ENCODE measurements at places on chromosomes 13 and 19.

- DNase-seq = no peak
These were observed 17.9 kb downstream of the DOT1L start for GRCh38 chr19:2181633-2181997.

DNA sequence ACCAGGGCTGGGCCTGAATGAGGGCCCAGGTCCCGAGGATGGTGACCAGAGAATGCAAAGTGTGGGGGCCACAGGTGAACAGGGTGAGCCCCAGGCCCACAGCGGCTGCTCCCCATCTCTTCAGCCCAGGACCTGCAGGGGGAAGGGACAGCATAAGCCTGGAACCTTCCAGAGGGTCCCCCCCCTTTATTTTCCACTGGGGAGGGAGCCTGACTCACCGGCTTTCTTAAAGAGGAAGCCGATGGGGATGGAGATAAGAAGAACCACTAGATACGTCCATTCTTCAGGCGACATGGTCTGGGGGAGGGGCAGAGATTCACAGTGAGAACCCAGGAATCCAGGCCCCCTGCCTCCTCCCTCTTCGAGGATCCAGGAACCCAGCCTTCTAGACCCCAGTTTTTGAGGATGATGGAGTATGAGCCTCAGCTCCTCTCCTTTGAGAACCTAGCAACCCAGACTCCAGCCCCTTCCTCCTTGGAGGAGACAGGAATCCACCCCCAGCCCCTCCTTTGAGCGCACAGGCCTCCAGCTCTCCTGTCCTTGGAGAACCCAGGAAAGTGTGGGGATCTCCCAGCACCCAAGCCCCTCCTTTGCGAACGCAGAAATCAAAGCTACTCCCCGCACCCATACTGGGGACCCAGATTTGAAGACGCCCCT lies 1.0 kb downstream of the MBOAT7 start:
- DNase-seq = no peak

- no peak for DNase-seq
These were observed 22.9 kb upstream of the ZNF724 start for GRCh38 chr19:23273022-23273589.

DNA sequence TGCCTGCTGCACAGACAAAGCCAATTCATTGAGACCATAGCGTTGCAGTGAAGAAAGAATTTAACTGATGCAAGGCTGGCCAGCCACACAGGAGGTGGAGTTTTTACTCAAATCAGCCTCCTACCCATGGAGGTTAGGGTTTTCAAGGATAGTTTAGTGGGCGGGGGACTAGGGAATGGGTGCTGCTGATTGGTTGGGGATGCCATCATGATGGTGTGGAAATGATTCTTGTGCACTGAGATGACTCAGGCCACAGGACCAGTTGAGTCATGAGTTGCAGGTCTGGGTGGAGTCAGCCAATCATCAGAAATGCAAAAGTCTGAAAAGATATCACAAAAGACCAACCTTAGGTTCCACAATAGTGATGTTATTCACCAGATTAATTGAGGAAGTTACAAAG lies 359.6 kb downstream of the FOXO1 start:
- no peak for DNase-seq

DNA sequence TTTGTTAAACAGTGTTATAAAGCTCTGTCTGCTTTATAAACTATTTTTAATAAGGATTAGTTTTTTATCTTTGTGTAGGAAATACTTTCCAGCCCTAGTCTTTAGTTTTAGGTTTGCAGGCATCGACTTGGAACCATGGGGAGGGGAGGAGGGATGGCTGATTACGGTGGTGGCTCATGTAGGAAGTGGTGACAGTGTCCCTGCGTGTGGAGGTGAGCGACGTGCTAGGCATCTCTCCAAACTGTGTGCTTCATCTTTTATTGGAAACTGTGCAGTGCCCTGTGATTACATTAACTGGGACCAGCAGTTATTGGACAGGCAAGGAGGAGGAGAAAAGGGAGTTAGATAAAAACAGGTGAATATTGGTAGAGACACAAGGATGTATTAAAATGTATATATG lies 203.8 kb downstream of the ATP8A2 start:
- no peak for DNase-seq

GRCh38 chr13:76894401-76895110 lies 8.4 kb upstream of the KCTD12 start:
- no peak for DNase-seq

DNA sequence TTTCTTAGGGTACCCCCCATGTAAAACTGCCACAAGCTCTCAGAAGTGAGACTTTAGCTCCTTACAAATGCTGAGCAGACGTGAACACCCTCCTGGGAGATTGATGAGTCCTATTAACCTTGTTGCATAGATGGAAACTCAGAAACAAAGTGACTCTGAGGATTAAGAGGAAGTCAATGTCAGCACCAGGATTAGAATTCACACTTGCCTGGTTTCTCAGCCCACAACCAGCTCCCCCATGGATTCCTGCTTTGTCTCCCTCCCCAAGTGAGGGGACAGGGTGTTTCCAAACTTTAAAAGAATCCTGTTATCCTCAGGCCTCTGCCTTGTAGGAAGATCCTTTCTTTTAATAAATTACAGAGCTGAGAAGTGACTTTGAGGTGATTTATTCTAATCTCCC lies 324.4 kb downstream of the NDFIP2 start:
- no peak for DNase-seq

- no peak for DNase-seq
These were observed 421.3 kb downstream of the DIAPH3 start for GRCh38 chr13:59742467-59742866.

DNA sequence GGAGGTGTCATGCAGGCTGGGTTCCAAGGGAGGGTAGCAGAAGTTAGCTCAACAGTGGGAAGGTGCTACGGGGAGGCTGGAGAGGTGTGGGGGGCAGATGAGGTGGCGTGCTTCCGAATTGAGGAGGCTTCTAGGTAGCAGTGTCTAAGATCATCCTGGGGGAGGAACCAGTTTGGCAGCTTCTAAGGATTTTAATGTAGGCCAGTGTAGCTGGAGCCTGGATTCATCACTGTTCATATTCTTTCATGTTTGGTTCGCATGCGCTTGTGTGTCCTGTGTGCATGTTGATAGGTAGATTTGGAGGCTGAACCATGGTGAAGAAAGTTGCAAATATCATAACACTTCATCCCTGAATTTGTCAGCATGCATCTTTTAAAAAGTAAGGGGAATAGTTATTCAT lies 86.7 kb downstream of the GPR12 start:
- no peak for DNase-seq

- DNase-seq = no peak
These were observed 20.5 kb upstream of the LHFPL6 start for GRCh38 chr13:39623466-39623865.

- peak; percentile 74 for DNase-seq
These were observed 4.2 kb upstream of the RPL18A start for GRCh38 chr19:17855280-17856152.

- DNase-seq = no peak
These were observed 4.3 kb upstream of the LRRC8E start for GRCh38 chr19:7883796-7884570.

DNA sequence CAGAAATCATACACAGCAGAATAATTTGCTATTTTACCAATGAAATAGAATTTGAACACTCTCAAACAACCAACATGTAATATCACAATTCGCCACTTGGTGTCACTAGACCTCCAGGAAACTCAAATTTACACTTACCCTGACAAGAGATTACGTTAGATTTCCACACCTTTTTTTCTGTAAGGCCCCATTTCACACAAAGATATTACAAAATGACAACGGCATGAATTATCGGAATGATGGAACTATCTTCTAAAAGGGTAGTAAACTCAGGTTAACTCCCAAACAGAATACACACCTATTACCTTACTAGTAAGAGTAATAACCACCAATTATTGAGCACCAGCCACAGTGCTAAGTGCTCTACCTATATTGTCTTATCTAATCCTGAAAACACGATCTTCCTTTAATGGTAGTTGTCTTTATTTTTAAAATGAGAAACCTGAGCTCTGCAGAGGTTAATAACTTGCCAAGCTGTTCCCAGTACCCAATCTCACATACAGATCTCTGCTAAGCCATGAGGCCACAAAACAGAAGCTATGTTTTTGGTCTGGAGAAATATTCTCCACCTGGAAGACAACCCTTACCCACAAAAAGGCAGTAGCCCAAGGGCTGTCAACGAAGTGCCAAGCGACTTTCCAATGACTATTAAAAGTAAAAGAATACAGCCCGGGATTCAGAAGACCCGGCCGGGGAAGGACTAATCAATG lies 152.4 kb downstream of the DCLK1 start:
- peak; percentile 1 for DNase-seq

DNA sequence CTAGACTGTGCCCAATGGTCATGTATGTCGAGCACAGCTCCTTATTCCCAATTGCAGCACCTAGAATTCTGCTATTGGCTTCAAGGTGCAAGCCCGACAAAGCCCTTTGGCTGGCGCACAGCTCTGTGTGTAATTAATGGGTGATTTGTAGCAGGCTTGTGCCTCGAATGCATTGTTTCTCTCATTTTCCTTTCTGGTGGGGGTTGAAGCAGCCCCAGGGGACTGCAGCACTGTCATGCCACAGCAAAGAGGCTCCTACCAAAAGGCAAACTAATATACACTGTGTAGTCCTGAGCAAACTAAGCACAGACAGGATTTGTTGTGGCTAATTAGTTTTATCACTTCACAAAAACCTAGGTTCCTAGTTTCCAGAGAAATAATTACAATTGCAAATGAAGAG lies 898.7 kb downstream of the UQCRFS1 start:
- DNase-seq = no peak

DNA sequence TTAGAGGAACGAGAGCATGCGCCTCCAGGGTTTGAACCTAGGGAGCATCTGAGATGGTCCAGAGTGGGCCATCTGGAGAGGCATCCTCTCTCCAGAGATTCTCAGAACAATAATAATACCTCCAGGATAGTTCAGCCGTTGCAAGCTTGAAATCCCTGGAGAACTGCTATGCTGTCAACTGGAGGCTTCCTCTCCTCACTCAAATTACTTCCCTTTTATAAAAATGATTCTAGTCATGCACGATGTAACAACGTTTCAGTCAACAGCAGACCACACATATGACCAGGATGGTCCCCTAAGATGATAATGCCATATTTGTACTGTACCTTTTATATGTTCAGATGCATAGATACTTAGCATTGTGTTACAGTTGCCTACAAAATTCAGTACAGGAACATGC lies 108.7 kb downstream of the SHISA2 start:
- no peak for DNase-seq

DNA sequence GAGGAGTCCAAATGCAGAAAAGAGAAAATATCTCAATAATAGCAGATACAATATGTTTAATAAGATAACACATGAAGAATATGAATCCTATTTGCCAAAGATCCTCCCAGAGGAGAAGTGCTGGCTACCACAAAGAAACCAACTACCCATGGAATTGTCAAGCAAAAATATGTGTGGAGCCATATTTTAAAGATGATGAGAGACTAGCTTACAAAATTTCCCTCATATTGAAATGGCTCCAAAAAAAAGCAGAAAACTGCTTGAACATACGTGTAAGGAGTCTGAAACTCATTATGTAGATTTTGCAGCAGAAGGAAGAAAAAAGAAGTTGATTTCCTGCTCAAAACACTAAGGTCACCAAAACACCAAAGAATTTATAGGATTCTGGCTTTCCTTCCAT lies 94.2 kb downstream of the USP12 start:
- no peak for DNase-seq

Measured in caudate nucleus (tissue), 63 donors.